GM20000 (cell line): ENCODE measurements at places on chromosomes 1 and 21.

GRCh38 chr1:73327180-73327793, 870.7 kb downstream of the LRRIQ3 start:
- no peak for DNase-seq

DNA sequence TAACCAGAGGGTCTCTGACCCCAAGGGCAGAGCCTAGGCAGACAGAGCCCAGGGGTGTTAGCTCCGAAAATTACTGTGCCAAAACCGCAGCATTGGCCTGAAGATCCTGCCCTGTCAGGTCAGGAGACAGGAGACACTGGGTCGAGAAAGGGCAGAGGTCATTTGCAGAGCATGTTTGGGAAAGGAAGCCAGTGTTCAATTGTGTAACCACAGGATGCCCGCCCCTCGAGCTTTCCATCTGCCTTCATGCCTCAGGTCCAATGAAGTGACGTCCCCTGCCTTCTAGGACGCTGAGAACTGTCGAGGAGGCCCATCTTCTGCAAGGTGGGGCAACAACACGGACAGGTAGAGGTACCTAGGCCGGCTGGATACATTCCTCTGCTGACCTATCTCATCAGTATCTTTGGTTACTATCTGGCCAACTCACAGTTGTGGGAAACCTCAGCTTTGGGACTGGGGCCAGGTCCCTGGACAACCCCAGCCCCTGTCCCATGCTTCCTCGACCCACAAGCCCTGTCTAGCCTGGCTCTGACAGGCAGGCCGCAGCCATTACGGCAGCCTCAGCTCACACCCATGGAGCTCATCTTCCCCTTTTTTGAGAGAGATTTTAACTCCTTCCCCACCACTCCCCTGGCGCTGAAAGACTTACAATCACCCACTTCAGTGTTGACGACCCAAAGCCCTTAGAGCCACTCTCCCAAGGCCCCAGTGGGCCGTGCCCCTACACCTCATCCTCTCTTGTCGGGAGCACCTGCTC, 1.3 kb downstream of the ARL8A start:
- DNase-seq: peak; percentile 59

DNA sequence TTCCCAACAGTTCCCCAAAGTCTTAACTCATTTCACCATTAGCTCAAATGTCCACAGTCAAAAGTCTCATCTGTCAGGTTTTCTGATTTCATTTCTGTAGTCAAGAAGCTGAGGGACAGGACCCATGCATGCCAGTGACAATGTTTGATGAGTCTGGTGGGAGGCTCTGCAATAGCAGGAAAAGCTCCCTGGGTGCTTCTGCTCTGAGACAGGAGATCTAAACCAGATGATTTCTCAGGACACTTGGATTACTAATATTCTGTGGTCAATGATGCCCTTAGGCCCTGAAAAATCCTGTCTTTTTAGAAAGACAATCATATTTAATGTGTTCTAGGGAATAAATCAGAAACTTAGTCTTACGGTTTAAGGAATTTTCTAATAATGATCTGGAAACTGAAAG, 56.4 kb downstream of the PCBP3 start:
- no peak for DNase-seq

DNA sequence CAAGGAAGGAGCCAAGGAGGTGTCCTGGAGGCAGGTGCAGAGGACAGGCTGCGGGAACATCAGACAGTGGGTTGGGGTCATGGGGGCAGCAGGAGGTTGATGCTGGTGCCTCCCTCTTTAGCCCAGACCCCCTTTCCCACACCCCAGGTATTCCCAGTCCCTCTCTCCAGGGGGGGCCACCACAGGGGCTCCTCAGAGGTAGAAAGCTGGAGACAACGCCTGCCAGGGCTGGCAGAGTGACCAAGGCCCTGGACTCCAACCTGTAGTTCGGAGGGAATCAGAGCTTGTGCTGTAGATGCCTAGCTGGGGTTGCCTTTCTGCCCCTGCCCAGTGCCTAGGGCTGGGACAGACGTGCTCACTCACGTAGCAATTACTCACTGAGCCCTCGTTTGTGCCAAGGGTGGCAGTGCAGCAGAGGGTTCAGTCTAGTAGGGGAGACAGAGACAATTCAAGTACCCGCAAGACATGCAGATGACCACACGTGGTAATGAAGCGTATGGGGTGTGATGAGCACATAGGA, 148.2 kb downstream of the PTPRU start:
- no peak for DNase-seq

GRCh38 chr1:93552741-93553455, 105.0 kb downstream of the FNBP1L start:
- no peak for DNase-seq

GRCh38 chr1:119314001-119314796, 54.4 kb upstream of the HAO2 start:
- no peak for DNase-seq
